ENCODE measurements at places on chromosomes 2 and 18.

- DNase-seq: no peak
Measured at GRCh38 chr18:12639990-12640880, 17.7 kb downstream of the SPIRE1 start.

DNA sequence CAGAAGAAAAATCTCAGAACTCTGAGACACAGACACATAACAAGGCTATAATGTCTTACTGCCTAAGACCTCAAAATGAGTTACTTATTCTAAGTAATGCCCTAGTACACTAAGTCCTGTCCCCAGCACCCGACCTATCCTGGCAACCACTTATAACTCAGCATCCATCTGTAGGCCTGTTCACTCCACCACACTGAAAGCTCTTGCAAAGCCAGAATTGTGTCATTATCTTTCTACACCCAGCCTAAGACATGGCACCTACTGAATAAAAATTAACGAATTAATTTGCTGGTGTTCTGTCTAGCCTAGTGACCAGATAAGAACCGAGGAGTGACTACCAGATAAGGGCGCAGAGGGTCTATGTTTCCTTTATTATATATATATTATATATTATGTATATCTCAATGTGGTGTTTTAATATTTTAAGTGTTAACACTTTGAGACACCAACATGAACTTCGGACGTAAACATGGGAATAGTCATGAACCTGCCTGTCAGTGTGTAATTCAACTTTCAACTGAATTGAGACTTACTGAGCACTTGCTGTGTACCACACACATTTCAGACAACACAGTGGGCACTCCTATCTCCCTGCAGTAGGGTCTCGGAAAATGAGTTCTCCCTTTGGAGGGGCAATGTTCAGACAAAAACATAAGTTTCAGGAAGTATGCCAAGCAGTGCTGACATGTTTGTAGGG is 27.7 kb downstream of the TMEM131 start:
- no peak for DNase-seq

GRCh38 chr2:6648596-6649247 is 217.0 kb downstream of the CMPK2 start:
- no peak for DNase-seq

- DNase-seq: no peak
Measured at GRCh38 chr18:48203961-48204666, 205.1 kb downstream of the ZBTB7C start.

- DNase-seq: no peak
Measured at GRCh38 chr2:143231254-143231645, 102.0 kb downstream of the ARHGAP15 start.

DNA sequence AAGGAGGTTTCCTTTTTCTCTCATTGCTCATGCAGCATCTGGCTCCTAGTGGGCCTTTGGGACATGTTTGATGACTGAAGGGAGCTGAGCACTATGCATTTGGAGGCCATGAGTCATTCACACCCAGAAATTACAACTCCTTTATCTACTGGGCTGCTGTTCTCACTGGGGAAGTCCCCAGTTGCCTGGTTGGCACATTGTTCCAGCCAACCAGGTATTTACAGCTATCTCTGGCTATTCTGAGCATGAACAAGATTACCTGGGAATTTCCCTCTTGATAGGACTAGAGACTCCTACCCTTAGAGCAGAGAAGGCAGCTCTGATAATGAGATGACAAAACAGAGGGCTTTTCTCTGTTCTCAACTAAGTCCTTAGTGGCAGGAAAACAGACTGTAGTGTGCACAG is 206.5 kb downstream of the SETBP1 start:
- DNase-seq: no peak

- no peak for DNase-seq
Measured at GRCh38 chr2:8983571-8983970, 19.9 kb downstream of the MBOAT2 start.

DNA sequence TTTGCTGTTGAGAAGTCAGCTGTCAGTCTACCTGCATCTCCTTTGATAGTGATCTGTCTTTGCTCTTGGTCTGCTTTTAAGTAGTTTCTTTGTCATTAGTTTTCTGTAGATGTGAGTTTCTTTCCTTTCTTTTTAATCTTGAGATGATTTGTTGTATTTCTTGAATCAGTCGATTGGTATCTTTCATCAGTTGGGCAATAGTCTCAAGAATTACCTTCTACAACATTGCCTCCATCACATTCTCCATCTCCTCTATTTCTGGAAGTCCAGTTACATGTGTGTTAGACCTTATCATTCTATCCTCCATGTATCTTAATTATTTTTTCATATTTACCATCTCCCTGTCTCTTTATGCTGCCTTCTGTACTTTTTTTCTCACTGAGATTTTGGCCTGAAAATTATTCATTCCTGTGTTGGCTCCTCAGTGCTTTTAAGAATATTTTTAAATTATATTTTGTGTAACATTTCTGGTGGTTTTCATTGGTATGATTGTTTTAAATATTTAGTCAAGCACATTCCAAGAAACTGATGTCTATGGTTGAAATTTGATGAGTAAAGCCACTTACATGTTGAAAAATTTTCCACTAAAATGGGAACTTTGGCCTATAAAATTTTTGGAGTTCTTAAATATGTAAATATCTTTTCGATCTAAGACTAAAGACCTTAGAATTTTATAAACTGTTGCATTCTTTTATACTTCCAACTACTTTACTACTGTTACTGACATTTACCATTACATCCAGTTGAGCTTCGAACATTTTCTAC is 239.5 kb upstream of the MGAT5 start:
- no peak for DNase-seq

DNA sequence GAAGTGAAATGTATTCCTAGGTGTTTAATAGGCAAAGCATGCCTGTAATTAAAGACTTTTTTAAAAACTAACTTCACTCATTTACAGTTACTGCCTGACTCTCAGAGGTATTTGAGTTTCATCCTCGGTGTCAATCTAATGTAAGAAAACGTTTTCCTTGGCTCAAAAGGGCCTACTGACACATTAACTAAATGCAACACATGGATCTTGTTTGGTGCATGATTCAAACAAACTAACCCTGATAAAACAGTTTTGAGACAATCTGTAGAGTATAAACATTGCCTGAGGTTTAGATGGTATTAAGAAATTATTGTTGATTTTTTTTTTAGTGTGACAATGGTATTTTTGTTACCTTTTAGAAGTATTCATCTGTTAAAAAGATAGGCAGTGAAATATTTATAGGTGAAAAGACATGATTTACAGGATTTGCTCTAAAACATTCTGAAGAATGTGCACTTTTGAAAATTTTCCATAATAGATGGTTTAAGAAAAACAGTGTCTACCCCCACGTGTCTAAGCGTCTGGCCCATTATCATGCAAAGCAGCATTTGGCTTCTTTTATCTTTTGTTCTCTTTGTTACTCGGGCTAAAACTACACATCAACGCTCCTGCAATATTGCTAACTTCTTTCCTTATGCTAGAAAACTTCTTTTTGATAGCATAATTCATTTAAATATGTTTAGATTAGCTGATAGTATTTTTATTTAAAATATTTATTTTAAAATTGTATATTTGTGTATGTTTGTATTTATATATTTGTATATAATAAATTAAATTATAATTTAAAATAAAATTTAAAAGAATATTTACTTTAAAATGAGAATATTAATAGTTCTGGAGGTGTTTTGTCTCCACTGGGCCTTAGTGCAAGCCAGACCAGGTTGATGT is 160.2 kb upstream of the NDUFV2 start:
- DNase-seq: no peak

- DNase-seq: no peak
Measured at GRCh38 chr2:133444465-133444864, 123.8 kb downstream of the NCKAP5 start.

Data from cortex of kidney (tissue), 1 donor.